ENCODE measurements at places on chromosomes 3 and 15.
A peak's percentile ranks its signal among the peaks of the same experiment; 100 is the strongest.

- H3K27ac ChIP-seq: peak overlapping the region; percentile 56
- H3K4me3 ChIP-seq: no peak overlapping the region
- H3K27me3 ChIP-seq: no peaks in the 10 kb centered on the region
- H3K36me3 ChIP-seq: no peaks in the 10 kb centered on the region
Observed at GRCh38 chr3:177597311-177598096, 400.2 kb upstream of the TBL1XR1 start.

GRCh38 chr3:190058521-190059241 lies 62.0 kb downstream of the P3H2 start:
- H3K4me1 ChIP-seq: peaks cover 16% of the 10 kb centered on the region
- peak overlapping the region; percentile 1 for H3K27ac ChIP-seq
- DNase-seq: no peak

GRCh38 chr15:72078887-72079286 lies 39.1 kb downstream of the MYO9A start:
- peaks cover 14% of the 10 kb centered on the region for H3K4me1 ChIP-seq
- H3K36me3 ChIP-seq: no peaks in the 10 kb centered on the region
- H3K4me3 ChIP-seq: no peak overlapping the region
- no peak for DNase-seq
- no peak overlapping the region for H3K27ac ChIP-seq

DNA sequence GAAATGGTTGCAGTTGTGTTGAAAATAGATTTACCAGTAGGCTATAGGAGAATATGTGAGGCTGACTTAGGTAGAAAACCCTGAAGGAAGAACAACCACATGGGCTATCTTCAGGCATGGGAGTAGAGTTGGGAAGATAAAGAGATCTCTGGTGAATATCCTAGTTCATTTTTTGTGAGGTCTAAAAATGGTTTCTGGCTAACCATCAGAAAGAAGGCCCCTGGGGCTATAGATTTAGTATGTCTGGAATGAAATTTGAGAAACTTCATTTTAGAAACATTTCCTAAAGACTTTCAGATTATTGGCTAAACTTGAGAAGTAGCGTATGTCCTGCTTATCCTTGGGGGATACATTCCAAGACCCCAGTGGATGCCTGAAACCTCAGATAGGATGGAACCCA lies 148.2 kb downstream of the NAALADL2 start:
- no peaks in the 10 kb centered on the region for H3K27me3 ChIP-seq
- no peak overlapping the region for H3K27ac ChIP-seq
- H3K4me3 ChIP-seq: no peak overlapping the region
- H3K4me1 ChIP-seq: no peaks in the 10 kb centered on the region

Measured in heart right ventricle (tissue), 16 donors.